Small intestine (tissue), 16 donors: ENCODE measurements at places on chromosomes 3 and 15.

DNA sequence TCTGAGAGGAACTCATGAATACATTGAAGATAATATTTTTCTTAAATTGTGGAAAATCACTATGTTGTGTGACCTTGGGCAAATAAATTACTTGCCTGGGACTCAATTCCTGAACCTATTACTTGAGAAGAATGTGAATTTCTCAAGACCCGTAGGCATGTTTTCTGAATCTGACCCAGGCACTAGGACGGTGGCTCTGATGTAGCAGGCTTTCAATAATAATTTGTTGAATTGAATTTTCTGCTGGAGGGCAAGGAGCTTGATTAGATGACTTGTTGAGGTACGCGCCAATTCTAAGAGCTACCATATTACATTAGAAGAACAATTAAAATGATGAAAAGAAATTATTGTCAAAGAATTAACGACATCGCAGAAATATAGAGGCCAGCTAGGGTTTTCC lies 150.2 kb upstream of the LRRC3B start:
- DNase-seq = no peak

DNA sequence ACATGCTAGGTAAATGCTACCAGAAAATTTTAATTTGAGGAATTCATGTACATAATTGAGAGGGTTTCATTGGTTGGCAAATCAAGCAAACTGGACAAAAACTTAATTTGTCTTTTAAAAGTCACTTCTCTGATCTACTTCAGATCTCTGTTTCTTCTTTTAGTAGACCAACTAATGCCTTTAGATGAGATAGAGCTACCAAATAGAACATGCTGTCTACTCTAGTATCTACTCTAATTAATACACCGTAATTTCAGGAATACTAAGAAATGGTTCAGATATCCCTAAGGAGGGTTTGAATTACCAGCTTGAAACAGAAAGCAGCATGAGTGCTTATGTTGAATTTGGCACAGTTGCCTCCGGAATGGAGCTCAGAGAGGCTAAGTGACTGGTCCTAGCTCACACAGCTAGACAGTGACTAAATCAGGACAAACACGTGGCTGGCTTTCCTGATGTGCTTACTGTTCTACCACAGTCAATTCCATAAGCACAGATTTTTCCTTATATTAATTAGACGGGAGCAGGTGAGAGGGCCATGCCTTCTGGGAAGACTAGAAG lies 225.1 kb downstream of the ITPR1 start:
- DNase-seq = no peak

DNA sequence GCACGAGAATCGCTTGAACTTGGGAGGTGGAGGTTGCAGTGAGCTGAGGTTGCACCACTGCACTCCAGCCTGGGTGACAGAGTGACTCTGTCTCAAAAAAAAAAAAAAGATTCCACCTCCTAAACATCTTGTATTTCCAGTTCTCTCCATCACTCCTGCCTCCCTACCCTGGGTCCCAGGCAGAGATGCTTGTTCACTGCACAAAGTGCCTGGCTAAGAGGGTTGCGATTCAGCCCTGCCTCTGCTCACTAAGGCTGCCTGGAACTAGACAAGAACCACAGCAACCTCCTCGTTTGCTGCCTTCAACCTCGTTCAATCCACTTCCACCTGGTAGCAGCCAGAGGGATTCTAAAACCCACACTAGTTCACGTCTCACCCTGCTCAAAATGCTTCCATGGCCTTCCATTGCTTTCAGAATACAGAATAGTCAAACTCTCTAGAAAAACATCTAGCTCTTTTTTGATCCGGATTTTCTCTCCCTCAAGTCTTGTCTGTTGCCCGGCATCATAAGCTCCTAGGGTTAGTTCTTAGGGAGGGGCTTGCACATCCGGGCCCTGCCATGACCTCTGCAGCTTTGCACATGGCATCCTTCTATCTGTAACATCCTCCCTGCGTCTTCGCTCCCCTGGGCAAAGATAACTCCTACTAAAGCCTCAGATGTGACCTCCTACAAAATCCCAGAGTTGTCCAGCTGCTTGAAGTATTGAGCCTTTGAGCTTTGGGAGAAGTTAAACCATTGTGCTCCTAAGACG lies 1.0 kb upstream of the MCM2 start:
- no peak for DNase-seq

DNA sequence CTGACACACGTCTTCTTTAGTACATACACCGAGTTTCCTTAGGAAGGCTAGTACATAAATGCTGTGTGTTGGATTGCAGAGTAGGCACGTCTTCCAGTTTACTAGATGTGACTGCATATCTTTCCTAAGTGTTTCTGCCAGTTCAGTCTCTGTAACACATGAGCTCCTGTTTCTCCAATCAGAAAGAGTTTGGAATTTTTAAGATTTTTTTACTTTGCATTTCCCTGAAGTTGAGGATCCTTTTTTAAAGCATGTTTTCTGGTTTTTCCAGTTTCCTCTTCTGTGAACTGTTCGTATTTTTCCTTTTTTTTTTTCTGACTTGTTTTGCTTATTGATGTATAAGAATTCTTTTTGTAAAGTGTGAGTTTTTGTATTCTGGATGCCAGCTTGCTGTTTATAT lies 7.5 kb upstream of the POLR2M start:
- DNase-seq = no peak
